ENCODE measurements at places on chromosomes 7 and 10. TPM values are rescaled to one million over a fixed set of nuclear protein-coding genes. Genes with fewer than 3 reads are reported as not detected.

DNA sequence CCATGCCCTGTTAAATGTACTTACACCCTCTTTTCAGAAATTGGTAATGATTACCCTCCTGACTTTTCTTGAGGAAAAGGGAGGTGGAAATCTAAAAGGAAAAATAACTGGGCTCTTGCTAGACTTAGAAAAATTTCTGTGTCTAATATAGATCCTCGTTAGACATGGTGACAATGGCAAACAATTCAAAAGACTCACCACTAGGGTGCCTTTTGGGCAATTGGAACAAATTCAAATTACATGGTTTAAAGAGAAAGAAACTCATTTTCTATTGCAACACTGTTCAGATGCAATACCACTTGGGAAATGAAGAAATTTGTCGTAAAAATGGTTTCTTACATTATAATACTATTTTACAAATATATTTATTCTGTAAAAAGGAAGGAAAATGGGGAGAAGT is 950.1 kb downstream of the GRM8 start:
- no peak for DNase-seq

DNA sequence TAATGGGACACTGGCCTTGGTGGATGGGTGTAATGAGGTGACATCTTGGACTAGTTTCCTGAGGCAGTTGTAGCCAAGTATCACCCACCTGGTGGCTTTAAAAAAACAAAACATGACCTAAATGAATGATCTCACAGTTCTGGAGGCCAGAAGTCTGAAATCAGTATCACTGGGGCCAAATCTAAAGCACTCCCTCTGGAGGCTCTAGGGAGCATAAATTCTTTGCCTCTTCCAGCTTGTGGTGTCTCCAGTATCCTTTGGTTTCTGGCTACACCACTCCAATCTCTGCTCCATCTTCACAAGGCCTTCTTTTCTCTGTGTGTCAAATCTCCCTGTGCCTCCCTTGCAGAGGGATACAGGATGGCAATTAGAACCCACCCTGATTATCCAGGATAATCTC is 342.9 kb downstream of the CALN1 start:
- DNase-seq = no peak

DNA sequence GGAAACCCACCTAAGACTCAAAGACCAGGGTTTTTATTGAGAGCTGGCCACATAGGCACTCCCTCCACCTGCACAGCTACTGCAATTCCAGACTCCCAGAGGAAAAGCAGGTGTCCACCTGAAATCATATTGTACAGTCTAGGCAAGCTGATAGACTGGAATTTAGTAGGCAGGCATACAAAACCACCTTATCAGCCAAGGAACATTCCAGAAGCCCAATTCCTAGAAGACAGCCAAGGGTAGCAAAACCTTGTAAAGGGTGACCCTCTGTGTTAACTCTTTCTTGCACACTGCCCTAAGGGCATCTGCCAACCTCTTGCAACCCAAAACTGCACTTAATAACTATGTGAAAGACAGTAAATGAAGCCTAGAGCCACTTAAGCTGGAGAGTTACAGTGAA is 5.3 kb downstream of the TMEM176A start:
- no peak for DNase-seq

GRCh38 chr10:4344492-4344994 is 481.5 kb upstream of the AKR1E2 start:
- DNase-seq = peak; percentile 35

DNA sequence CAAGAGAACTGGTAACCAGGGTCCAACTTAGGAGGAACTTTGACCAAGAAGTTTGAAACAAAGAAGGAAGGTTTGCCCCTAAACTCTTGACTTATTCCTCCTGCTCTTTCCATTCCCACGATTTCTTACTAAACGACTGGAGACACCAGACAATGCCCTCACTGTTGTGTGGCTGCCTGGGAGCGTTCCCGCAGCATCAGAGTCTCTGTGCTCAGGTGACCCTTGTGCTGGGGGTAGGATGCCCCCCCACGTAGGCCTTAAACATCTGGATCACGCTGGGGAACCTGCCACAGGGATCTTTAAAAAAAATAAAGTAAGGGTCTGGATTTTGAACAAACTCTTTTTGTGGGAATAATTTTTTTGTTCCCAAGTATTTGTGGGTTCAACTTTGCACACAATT is 30.1 kb upstream of the CTBP2 start:
- no peak for DNase-seq

GRCh38 chr10:58237014-58237834 is 30.5 kb downstream of the IPMK start:
- DNase-seq = no peak

DNA sequence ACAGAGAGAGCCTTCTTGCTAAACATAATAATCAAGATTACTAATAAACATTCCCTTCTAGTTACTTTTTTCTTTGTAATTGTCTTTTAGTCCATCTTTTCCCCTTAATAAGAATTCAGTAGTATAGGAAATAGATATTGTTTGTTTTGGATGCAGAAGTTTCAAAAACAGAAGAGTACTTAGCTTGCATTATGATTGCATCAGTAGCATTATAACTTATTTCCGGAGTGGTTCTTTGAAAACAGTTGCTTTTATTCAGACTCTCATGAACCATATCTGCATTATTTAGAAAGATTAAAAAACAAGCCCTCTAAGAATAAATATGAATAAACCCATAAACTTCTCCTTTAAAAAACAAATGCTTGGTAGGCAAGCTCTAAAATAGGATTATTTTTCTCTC is 34.0 kb upstream of the DKK1 start:
- DNase-seq = no peak

PRXL2A gene
- total RNA-seq = 382 TPM

DNA sequence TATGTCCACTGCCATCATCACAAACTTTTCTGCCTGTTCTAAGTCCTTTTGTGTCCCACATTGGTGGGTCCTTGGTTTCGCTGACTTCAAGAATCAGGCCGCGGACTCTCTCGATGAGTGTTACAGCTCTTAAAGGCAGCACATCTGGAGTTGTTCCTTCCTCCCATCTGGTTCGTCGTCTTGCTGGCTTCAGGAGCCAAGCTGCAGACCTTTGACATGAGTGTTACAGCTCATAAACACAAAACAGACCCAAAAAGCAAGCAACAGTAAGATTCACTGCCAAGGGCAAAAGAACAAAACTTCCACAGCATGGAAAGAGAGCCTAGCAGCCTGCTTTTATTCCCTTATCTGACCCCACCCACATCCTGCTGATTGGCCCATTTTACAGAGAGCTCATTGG is 30.2 kb downstream of the ASNS start:
- DNase-seq = no peak

GRCh38 chr7:132779164-132779563 is 202.9 kb upstream of the PLXNA4 start:
- no peak for DNase-seq

GRCh38 chr10:25758041-25758457 is 176.0 kb upstream of the MYO3A start:
- DNase-seq = no peak

KCP gene
- total RNA-seq = 0.88 TPM

DNA sequence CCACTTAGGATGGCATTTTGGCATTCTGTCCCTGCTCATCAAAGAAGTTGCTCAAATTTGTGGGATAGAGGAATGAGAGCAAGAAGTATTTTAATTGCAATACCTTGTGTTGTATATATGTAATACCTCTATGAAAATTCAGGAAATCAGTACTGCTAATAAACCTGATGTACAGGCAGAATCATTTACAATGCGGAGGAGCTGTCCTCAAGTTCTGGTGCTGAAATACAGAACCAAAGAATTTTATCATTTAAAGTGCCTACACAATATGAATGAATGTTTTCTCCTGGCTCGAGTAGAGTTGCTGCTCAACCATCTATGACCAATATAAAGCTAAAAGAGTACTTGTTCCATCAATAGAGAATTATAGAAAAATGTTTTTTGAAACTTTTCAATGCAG is 305.8 kb downstream of the PLXNA4 start:
- DNase-seq = no peak

DNA sequence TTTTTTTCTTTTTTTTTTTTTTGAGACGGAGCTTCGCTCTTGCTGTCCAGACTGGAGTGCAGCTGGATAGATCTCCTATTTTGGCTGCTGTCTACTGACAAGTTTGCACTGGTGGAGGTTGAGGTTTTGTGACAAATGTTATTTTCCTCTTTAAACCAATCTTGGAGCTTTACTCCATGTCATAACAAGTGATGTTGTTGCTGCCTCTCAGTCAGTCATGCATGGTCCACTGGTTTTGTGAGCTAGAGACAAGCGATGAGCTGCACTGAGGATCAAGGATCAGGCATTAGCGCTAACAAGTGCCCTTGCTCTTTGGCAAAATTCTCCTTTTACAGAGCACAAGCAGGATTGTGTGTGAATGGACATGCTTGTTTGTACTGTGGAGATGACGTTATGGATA is 805 bp upstream of the WDFY4 start:
- DNase-seq = no peak

DNA sequence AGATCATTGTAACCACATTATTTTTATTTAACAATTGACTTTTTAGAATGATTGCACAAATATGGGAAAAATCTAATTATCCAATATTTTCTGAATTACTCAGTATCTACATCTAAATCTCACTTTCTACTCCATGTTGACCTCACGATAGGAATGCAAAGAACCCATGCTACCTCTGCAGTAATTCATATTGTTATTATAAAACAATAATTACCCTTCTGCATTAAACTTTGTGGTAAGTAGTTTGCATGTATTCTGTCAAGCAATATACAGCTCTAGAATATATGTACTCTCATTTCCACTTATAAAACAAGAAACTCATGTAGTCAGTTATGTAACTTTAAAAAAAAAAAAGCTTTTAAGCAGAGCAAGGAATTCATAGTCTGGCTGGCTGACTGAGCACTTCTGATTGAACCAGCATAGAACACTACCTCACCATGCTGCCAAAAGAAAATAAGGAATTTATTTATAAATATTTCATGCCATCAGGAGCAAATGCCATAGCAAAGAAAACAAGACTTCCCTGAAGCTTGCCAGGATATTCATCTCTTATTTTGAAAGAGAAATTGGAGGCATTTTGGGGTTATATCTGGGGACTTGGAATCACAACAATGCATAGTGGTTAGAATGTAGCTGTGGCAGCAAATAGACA is 895.7 kb downstream of the XPNPEP1 start:
- no peak for DNase-seq

DNA sequence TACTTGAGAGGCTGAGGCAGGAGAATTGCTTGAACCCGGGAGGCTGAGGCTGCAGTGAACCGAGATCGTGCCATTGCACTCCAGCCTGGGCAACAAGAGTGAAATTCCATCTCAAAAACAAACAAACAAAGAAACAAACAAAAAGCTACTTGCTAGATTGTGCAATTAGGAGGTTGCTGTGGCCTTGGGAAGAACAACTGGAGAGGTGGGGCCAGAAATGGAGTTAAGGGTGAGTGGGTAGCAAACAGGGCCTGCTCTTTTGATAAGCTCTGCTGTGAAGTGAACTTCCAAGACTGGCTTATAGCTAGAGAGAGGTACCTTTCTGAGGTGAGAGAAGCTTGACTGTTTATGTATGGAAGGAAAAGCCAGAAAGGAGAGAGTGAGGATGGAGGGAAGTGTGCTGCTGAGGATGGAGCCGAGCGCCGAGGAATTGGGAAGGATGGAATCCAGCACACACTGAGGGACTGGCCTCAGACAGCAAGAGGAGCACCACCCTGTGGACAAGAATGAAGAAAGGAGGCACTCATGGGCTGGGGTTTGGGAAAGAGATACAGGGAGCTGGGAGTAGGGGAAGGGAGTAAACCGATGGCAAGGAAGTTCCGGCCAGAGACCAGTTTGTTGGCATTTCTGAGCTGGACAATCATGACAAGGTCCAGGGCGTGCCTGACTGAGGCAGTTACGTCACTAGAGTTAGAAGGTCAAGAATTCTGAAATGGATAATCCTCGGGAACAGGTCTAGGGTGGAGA is 7.0 kb upstream of the RPEL1 start:
- no peak for DNase-seq

NPSR1 gene
- total RNA-seq = not detected

DMBT1 gene
- not detected for total RNA-seq

DNA sequence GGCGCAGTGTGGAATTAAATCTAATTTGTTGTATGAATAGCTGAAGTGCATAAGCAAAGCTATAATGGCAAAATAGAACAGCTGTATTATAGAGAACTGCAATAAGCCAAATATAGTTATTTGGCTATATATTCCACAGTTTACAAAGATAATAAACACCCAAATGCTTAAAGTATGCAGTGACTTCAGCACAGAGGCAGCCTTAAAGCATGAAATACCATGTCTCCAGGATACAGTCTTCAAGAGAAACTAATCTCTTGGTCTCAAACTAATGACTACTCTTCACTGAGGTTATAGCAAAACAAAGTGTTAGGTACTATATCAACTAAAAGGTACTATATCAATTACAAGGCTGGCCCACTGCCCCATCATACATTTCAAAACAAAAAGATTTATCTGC is 48.0 kb downstream of the NT5C2 start:
- DNase-seq = no peak

DNA sequence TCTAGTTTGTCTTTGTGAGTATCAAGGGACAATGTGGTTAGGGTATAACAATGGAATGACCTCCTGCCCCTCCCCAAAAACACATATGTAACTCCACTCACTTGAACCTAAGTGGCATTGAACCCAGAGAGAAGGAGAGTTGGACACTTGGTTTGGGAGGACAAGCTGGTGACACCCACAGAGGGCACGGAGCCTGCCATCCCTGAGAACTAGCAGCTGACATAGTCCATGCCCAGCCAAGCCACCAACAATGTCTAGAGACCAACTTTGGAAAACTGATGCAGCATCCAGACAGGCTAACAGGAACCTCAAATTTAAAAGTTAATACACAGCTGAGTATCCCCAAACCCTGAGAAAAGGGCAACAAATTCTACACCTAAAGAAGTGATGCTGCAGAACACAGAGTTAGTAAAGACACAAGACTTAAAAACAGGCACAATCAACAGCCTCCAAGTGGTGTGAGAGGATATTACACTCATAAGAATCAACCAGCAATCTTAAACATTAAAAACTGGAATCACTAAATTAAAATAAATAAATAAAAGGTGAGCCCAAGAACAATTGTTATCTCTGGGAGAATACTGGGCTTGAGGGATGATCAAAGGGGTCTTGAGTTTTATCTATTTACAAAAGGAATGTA is 27.2 kb downstream of the NUDCD3 start:
- DNase-seq = no peak

ITPRIP gene
- total RNA-seq = 23.4 TPM

All from omental fat pad (tissue), 4 donors.